ENCODE measurements at places on chromosomes 1 and 21. TPM values are rescaled to one million over a fixed set of nuclear protein-coding genes. Genes with fewer than 3 reads are reported as not detected.

EPHB2 gene
- 13.0 TPM for total RNA-seq

FCER1G gene
- 16.2 TPM for total RNA-seq

TAS1R1 gene
- 5.7 TPM for total RNA-seq

IFNAR1 gene
- total RNA-seq = 15.1 TPM

FCRL1 gene
- total RNA-seq = under 0.01 TPM

IL19 gene
- total RNA-seq = not detected

BARHL2 gene
- total RNA-seq = not detected

CD52 gene
- total RNA-seq = not detected

HRNR gene
- total RNA-seq = not detected

ERVH48-1 gene
- not detected for total RNA-seq

PRELP gene
- total RNA-seq = 1.0 TPM

COL11A1 gene
- 85.6 TPM for total RNA-seq

CASQ1 gene
- total RNA-seq = 616 TPM

DNM3 gene
- total RNA-seq = 2.6 TPM

ATP8B2 gene
- total RNA-seq = 23.0 TPM

CEP104 gene
- 26.1 TPM for total RNA-seq

KPRP gene
- total RNA-seq = not detected

POU3F1 gene
- 0.52 TPM for total RNA-seq

CHI3L2 gene
- total RNA-seq = 1.0 TPM

ADAMTS4 gene
- total RNA-seq = 4.7 TPM

SMIM11 gene
- total RNA-seq = 6.3 TPM

AVPR1B gene
- total RNA-seq = 0.52 TPM

SYT2 gene
- total RNA-seq = under 0.01 TPM

URB1 gene
- 21.4 TPM for total RNA-seq

OR11L1 gene
- total RNA-seq = not detected

PLOD1 gene
- total RNA-seq = 97.6 TPM

RPL22 gene
- total RNA-seq = 305 TPM

PRAMEF4 gene
- not detected for total RNA-seq

CPTP gene
- total RNA-seq = 8.4 TPM

ARTN gene
- total RNA-seq = not detected

AQP10 gene
- not detected for total RNA-seq

FCGR1A gene
- 5.2 TPM for total RNA-seq

TRAF5 gene
- 13.0 TPM for total RNA-seq

ESRRG gene
- 25.1 TPM for total RNA-seq

CLCA2 gene
- not detected for total RNA-seq

ANKRD34A gene
- under 0.01 TPM for total RNA-seq

SPRR2A gene
- total RNA-seq = not detected

OR10K2 gene
- total RNA-seq = not detected

ANKRD65 gene
- 5.7 TPM for total RNA-seq

SKI gene
- total RNA-seq = 19.3 TPM

LRRIQ3 gene
- 1.0 TPM for total RNA-seq

AADACL4 gene
- not detected for total RNA-seq

GPR25 gene
- total RNA-seq = not detected

NPHS2 gene
- total RNA-seq = not detected

CASQ2 gene
- 416 TPM for total RNA-seq

CAPZA1 gene
- total RNA-seq = 63.7 TPM

SRSF4 gene
- total RNA-seq = 39.1 TPM

KRTAP19-1 gene
- not detected for total RNA-seq

TNNI3K gene
- total RNA-seq = 2.1 TPM

B3GALT6 gene
- total RNA-seq = 10.4 TPM

DNALI1 gene
- 1.0 TPM for total RNA-seq

LCE1C gene
- not detected for total RNA-seq

BSND gene
- not detected for total RNA-seq

VASH2 gene
- 11.5 TPM for total RNA-seq

LRRC42 gene
- 14.1 TPM for total RNA-seq

FAM167B gene
- total RNA-seq = 1.6 TPM

Data from skeletal muscle tissue (tissue), 5 donors.